Activated naive CD4-positive, alpha-beta T cell treated with Interleukin-2 at 50 U/mL for 16 hours (primary cell): ENCODE measurements at places on chromosomes 6 and 20.

- no peak for DNase-seq
Measured at GRCh38 chr20:22568872-22569344, 15.5 kb downstream of the FOXA2 start.

- no peak for DNase-seq
Measured at GRCh38 chr20:37522260-37523011, 1.4 kb downstream of the NNAT start.

DNA sequence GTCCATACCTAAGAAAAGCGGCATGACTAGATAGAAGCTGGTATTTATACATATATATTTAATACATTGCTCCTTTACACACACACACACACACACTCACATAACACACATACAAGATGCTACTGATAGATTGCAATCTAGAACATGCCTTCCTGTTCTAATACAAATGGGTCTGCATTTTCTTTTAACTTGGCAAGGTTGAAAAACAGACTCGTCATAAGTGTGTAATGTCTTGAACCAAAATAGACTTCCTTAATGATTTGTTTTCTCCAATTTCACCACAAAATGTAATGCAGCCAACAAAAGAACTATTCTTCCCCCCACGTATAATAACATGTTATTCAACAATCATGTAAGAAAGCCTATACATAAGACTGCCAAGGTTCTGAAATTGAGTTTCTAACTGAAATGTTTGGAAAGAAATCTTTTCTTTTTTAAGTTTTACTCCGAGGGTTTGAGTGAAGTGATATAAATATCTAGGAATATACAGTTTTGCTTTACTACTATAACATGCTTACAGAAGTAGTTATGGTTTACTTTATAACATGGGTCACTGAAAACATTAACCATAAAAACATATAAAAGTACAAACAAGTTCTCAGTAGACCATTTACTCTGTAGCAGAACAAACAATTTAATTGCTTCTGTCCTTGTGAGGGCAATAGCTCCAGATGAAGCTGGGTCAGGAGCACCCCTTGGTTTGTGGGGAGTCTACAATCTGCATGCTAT is 207.5 kb downstream of the FOXC1 start:
- DNase-seq, result no peak

GRCh38 chr6:108133594-108134179 is 32.1 kb upstream of the NR2E1 start:
- DNase-seq, result no peak

GRCh38 chr20:22686097-22686496 is 101.7 kb upstream of the FOXA2 start:
- no peak for DNase-seq

- DNase-seq, result no peak
Measured at GRCh38 chr20:22797103-22797502, 212.7 kb upstream of the FOXA2 start.

GRCh38 chr6:157727629-157728182 is 95.3 kb upstream of the SNX9 start:
- DNase-seq, result no peak

GRCh38 chr6:35496841-35497570 is at the start of gene TEAD3:
Gene TEAD3, minus strand, starts transcription at chr6:35497079.
- peak; percentile 50 for DNase-seq

GRCh38 chr20:40744818-40745175 is 55.8 kb upstream of the MAFB start:
- no peak for DNase-seq

DNA sequence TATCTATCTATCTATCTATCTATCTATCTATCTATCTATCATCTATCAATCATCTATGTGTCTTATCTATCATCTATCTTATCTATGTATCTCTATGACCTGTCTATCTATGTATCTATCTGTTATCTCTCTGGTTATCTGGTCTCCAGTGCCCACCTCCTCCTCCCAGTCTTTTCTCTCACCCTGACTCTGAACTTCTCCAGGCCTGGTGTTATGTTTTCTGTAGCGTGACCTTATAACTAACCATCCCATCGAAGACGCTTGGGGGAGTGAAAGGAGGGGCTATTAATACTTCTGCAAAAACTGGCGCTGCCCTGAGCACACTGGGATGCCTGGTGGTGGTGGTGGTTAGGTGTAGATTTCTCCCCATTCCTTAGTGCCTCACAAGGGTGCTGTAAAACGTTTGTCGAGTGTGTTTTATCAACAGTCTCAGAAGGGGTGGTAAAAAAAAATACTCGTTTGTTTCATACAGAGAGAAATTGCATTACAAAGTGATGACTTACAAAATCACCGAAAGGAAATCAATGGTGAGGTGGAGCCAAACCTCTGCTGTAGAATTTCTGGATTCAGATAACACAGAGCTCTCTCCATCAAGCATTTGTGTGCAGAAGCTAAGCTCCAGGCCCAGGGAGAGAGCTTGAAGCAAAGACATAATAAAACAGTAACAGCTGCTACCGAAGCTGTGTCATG is 156.2 kb downstream of the BCAS1 start:
- no peak for DNase-seq

DNA sequence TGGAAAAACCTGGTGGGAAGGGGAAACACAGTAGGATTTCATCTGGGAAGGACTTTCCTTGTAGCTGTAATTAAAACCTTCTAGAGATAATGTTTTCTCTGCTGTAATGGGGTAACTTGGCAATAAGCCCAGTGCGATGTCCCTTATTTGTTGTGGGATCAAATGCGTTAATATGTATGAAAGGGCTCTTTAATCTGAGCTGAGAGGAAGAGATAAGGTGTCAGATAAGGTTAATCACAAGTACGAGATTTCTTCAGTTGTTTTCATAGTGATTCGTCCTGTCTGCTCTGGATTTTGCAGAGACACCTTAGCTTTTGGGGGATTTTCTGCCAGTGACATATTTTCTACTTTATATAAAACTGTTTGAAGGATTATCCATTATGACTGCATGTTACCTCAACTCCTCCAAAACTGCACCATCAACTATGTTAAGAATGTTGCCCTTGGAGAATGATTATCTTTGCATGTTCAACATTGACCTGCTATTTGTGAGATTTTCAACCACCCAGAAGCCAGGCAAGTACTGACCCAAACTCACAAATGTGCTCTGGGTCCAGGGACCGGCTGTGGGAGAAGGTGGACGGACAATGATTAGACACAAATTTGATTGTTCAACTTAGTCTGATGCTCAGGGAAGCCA is 21.2 kb upstream of the ELOVL5 start:
- DNase-seq, result no peak

DNA sequence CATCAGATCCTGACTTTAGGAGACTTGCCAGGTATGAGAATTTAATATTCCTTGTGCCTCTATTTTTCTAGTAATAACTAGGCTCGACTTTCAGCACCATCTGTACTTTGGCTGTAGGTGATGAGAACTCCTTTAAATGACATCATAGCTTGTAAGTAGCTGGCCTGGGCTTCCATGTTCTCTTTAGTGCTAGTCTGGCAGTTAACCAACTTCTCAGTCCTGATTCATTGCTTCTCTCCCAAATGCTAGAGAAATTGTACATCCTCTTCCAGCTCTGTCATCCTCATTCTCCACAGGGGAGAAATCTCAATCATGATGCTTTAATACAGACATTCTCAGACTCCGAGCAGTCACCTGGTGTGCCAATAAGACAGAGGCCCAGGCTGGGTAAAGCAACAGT is 143.5 kb upstream of the MOCS1 start:
- no peak for DNase-seq

- DNase-seq, result no peak
Measured at GRCh38 chr6:94751641-94752329, 825.5 kb upstream of the MANEA start.

- no peak for DNase-seq
Measured at GRCh38 chr6:164252948-164253347, 838.4 kb downstream of the QKI start.

DNA sequence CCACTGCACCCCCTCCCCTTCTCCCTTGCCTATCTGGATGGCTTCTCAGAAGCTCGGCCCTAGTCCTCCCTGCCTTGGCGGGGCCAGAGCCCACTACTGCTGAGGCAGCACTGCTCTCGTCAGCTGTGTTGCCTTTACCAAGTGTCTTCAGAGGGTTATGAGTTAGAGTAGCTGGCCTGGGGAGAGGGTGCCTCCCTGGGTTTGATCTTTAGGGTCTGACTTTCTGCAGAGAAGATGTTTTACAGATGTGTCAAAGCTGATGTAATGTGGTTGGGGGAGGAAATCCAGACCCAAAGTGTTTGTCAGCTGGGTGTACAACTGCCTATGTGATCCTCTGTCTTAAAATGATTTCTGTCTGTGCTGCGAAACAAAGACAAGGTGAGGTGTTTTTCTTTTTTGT is 30.4 kb upstream of the PI16 start:
- DNase-seq, result no peak

GRCh38 chr20:21026951-21027350 is 79.2 kb downstream of the LINC00237 start:
- DNase-seq, result no peak

DNA sequence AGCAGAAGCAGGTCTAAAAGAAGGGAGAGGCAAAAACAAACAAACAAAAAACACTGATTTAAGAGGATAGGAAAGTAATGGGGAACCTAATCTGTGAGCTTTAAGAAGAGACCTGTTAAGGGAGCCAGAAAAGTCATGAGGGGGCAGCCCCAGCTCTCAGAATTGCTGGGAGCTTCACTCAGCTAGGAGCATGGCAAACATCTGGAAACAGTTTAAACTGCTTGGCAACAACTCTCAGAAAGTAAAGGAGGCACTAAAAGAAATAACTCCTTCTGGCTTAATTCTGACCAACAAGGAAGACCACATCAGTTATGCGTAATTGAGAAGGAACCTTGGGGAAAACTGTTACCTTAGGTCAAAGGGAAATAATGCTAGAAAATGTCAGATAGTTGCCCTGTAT is 121.4 kb downstream of the LAMP5 start:
- no peak for DNase-seq

GRCh38 chr6:142236691-142237090 is 65.1 kb upstream of the ADGRG6 start:
- DNase-seq, result no peak

DNA sequence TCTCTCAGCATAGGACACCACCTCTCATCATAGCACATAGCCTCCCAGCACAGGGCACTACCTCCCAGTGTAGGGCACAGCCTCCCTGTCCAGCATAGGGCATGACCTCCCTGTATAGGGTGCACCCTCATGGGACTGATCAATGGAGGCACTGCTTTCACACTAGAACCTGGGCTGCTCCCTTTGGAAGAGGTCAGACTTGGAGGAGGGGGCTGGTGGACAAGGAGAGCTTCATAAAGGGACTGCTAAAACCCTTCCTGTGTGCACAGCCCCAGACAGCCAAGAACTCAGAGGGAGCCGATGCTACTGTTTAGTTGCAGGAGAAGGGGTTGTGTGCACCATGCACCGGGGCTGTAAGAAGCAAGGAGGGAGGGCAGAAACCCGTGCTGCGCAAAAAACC is 21.9 kb upstream of the CST4 start:
- no peak for DNase-seq

- DNase-seq, result no peak
Measured at GRCh38 chr6:127119102-127120022, 891 bp downstream of the RSPO3 start.

DNA sequence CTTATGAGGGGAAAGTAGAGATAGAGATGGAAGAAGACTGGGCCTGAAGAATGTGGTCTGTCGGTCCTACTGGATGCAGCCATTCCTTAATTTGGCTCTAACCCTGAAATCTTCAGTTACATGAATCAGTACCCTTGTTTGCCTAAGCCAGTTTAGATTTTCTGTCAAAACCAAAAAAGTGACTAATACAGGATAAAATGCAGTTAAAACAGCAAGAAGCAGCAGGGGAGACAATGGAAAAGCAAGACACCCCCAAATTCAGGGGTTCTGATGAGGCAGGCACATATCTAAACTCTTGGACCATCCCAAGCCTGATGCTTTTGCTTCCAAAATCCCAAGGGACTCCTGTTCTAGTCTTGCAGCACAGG is 17.4 kb upstream of the UBE2V1 start:
- no peak for DNase-seq

DNA sequence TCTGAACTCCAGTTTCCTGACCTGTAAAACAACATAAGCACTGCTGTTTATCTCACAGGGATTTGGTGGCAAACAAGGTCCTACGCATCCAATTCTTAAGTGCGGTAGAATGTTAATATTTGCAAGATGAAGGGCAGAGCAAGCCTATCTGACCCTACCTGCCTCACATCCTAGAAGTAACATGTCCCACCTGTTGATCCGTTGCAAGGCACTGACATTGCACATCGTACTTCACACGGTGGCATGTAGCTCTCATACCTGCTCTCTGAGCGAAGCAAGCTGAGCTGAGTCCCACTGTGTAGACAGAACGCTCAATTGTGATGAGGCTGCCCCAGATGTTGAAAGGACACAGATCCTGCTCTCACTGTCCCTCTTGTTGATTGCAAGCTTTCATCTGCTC is 154.7 kb upstream of the PDE10A start:
- no peak for DNase-seq

GRCh38 chr6:149889326-149889725 is 8.6 kb downstream of the RAET1E start:
- no peak for DNase-seq

GRCh38 chr20:48761023-48761785 is 66.6 kb downstream of the PREX1 start:
- peak; percentile 51 for DNase-seq

GRCh38 chr20:2080532-2081224 is 20.9 kb upstream of the STK35 start:
- no peak for DNase-seq

GRCh38 chr6:90581146-90581545 is 5.7 kb downstream of the MAP3K7 start:
- no peak for DNase-seq

GRCh38 chr20:45105317-45105716 is 4.4 kb upstream of the KCNS1 start:
- DNase-seq, result no peak

DNA sequence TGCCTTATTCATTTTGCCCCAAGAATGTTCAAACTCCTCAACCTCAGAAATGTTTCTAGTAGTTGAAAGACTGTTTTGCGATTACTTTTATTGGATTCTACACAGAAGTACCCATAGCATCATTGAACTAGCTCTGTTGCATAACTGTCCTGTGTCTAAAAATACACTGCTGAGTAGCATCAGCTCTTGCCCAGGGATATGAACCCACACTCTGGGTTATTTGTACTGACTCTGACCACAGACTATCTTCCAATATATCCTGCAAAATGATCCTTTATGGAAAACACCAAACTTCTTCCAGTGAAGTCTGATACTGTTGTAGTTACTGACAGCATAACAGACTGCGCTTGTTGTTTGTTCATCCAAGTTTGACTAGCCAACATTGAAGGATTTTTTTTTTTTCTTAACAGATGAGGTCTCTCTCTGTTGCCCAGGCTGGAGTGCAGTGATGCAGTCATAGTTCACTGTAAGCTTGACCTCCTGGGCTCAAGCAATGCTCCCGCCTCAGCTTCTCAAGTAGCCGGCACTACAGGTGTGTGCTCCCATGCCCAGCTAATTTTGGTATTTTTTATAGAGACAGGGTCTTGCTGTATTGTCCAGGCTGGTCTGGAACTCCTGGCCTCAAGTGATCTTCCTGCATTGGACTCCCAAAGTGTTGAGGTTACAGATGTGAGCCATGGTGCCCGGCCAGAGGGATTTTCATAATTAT is 49.9 kb downstream of the TULP4 start:
- DNase-seq, result no peak

GRCh38 chr6:133394630-133395029 is 153.5 kb downstream of the EYA4 start:
- no peak for DNase-seq

- no peak for DNase-seq
Measured at GRCh38 chr6:85944776-85945175, 302.1 kb upstream of the SYNCRIP start.

- no peak for DNase-seq
Measured at GRCh38 chr20:37542281-37542680, 14.6 kb upstream of the BLCAP start.
